Mammary epithelial cell (primary cell): ENCODE measurements at places on chromosomes 7 and 10. TPM values are rescaled to one million over a fixed set of nuclear protein-coding genes. Genes with fewer than 3 reads are reported as not detected.

GET4 gene
- total RNA-seq: 37.5 and 40.8 TPM in 2 replicates

PRKRIP1 gene
- total RNA-seq: 13.3 TPM

OR6B1 gene
- not detected in 2 replicates for total RNA-seq

CNTNAP2 gene
- not detected in 2 replicates for total RNA-seq

DDC gene
- total RNA-seq: not detected in 2 replicates

SPDYE6 gene
- total RNA-seq: not detected

PLPP4 gene
- total RNA-seq: 0.35 and 0.48 TPM in 2 replicates

LRRC4 gene
- total RNA-seq: 0.07 TPM in 1 of 2 replicates, not detected in the other

PLAU gene
- total RNA-seq: 85.7 TPM

SPDYE1 gene
- not detected in 2 replicates for total RNA-seq

H2BK1 gene
- not detected in 2 replicates for total RNA-seq

TRPV5 gene
- not detected in 2 replicates for total RNA-seq

FRMD4A gene
- total RNA-seq: 16.9 and 27.1 TPM in 2 replicates

CTAGE6 gene
- 0.14 and 0.48 TPM in 2 replicates for total RNA-seq

CPN1 gene
- not detected in 2 replicates for total RNA-seq

CAPZA2 gene
- 101 TPM for total RNA-seq

CALML3 gene
- total RNA-seq: 327 and 704 TPM in 2 replicates

GHITM gene
- 199 TPM for total RNA-seq
